Stimulated activated CD8-positive, alpha-beta memory T cell treated with anti-CD3 and anti-CD28 coated beads, Interleukin-7, amount 100 ng/mL, for 4 hours (primary cell): ENCODE measurements at places on chromosomes 7 and 10.

DNA sequence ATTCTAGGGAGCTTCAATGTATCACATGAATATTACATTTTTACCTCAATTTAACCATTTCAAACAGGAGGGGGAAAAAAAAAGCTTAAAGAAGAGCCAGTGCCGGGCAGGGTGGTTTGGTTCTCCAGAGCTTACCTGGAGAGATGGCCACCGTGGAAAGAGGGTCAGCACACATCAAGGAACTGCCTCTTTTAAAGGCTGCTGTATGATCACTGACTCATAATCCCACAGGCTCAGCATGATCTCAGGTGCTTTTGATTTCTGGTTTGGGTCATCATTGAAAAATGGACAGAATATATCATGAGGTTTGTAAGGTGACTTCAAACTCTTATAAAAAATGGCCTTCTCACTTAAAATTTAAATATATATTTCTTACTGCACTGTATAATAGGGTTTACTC lies 67.5 kb upstream of the MDFIC start:
- no peak for DNase-seq

GRCh38 chr10:61284222-61284890 lies 168.8 kb downstream of the TMEM26 start:
- no peak for DNase-seq

DNA sequence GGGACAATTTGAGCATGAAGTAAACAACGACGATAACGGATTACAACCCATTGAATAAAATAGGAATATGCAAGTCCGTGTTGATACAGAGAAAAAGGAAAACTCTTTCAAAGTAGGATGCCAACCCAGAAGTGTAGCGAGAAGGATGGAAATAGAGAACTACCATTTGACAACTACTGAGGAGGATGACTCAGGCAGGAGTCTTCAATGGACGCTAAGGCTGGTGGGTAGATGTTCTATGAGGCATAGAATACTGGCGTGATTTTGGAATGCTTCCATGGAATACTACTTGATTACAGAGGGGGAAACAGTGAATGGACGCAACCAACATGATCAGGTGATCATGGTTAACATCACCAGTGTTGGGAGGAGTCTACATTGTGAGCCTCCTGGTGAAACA lies 828 bp upstream of the CFAP70 start:
- DNase-seq: no peak

- DNase-seq: no peak
Observed at GRCh38 chr7:76023002-76023401, 24.8 kb downstream of the STYXL1 start.

DNA sequence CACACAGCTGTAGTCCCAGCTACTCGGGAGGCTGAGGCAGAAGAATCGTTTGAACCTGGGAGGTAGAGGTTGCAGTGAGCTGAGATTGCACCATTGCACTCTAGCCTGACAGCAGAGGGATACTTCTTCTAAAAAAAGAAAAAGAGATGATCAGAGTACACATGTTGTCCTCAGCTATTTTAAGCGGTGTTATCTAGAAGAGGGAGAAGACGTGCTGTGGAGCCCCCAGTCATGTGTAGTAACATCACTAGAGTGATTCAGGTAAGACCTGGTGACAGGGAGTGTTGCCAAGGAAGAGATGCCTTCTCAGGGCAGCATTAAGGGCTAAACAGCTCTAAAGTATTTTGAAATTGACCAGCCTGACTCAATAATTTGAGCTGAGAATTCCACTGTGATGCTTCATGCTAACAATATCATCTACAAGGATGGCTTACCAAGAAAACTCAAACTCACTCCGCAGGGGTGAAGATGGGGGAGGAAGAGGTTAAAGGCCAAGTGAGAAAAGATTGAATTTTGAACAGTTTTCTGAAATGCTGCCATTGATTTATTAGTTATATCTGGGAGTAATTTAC lies 97.4 kb downstream of the KLF6 start:
- DNase-seq: no peak

DNA sequence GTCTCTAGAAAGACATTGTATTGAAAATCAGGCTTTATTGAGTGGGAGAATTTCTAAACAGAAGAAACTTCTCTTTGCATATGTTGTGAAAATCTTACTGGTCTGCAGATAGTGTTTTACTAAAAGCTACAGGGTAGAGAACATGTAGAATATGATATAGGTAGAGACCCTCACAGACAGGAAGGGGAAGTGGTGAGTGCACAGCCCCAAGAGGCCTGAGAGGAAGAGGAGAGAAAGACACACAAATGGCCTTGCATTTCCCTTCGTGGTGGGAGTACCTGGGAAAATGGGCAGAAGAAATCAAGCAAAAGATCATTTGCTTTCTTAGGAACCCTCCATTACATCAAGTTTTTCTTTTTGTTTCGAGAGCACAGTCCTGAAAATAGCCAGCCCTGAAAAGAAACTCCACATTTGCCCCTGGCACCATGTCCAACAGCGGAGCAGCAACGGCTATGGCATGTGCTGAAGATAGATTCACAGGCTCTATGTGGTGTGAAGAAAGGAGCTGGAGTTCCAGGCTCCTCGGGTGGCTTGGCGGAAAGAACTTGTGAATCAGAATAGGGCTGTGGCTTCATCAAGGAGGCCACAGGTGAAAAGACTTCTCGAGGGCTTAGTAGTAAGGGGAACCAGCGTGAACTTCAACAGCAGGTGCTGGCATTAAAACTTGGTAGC lies 143.5 kb downstream of the CALCR start:
- no peak for DNase-seq

- no peak for DNase-seq
Observed at GRCh38 chr10:17561111-17561510, 56.1 kb downstream of the HACD1 start.

- DNase-seq: no peak
Observed at GRCh38 chr7:135233570-135233969, at the start of gene STRA8. Gene STRA8, plus strand, starts transcription at chr7:135233838. Its CDS starts 6,687 bp downstream, at chr7:135240525.

- no peak for DNase-seq
Observed at GRCh38 chr7:33998476-33998875, 93.1 kb downstream of the BMPER start.

- no peak for DNase-seq
Observed at GRCh38 chr7:30202671-30203070, 67.9 kb downstream of the MTURN start.

- no peak for DNase-seq
Observed at GRCh38 chr10:101812606-101813005, 5.6 kb downstream of the OGA start.

DNA sequence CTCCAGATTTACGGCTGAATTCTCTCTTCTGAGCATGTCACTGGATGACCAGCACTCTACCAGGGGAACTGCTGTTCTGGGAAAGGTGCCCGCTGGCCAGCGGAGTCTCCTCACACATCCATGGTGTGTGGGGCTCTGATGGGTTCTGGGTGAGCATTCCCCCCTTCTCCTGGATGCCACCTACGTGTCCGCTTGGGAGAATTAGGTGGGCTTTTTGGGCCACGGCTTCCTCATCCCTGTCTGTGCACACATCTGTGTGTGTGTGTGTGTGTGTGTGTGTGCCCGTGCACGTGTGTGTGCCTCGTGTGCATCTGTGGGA lies 163.0 kb downstream of the DNAJB6 start:
- DNase-seq: no peak

DNA sequence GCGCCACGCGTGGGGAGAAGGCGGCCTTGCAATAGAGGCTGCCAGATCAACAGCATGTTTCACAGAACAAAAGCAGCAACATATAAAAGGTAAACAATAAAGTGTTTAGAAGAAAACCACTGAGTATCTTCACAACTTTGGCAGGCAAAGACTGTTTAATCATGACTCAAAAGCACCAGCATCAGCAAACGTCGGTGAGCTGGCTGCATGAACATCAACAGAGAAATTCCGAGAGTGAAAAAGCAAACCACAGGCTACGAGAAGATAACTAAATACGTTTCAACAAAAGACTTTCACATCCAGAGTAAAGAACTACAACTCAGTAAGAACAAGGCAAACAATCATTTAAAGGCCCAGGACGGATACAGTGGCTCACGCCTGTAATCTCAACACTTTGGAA lies 172.0 kb downstream of the MAD1L1 start:
- no peak for DNase-seq

DNA sequence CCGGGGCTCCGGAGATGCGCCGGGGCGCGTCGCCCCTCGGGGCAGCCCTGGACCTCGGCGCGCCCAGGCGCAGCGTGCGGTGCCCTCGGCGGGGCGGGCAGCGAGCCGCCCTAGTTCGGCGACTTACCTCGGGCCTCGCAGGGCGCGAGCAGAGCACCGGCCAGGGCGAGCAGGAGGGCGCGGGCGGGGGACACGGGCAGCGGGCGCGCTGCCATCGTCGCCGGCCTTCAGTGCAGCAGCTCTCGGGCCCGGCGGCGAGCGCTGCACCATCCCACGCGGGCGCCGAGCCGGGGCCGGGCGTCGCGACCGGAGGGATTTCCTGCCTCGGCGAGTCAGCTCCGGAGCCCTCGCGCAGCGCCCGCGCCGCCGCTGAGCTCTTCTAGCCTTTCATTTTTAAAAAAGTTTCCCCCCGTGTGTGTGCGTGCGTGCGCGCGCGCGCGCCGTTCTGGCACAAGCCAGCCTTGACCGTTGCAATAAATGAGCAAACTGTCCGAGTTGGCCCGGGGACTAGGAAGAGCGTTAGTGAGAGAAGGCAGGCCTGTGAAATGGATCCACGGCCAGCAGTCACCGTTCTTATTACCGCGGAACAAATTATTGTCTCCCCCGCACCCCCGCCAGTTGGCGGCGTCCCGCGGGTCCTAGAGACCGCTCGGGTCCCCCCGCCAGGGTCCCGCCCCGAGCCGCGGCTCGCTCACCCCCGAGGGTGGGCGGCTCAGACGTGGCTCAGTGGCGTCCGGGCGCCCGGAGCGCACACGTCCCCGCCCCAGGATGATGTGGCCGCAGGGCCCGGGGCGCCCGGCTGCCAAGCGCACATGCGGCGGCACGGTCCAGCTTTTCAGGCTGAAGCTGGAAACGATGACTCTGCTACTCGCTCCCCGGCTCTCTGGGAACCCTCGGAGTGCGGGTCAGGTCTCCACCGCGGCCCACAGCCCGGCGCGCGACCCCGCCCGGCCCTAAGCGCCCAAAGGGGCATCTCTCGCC lies at the start of gene ADAM12:
Gene ADAM12, minus strand, starts transcription at position 547 of the 981 bp plus-strand sequence. Its CDS starts 332 bp downstream, at position 215.
- DNase-seq: no peak

- DNase-seq: no peak
Observed at GRCh38 chr10:24984906-24985305, 31.1 kb downstream of the ENKUR start.

GRCh38 chr7:140391634-140392033 lies 6.7 kb downstream of the SLC37A3 start:
- no peak for DNase-seq

GRCh38 chr10:79979976-79980687 lies 31.2 kb upstream of the SFTPD start:
- no peak for DNase-seq

DNA sequence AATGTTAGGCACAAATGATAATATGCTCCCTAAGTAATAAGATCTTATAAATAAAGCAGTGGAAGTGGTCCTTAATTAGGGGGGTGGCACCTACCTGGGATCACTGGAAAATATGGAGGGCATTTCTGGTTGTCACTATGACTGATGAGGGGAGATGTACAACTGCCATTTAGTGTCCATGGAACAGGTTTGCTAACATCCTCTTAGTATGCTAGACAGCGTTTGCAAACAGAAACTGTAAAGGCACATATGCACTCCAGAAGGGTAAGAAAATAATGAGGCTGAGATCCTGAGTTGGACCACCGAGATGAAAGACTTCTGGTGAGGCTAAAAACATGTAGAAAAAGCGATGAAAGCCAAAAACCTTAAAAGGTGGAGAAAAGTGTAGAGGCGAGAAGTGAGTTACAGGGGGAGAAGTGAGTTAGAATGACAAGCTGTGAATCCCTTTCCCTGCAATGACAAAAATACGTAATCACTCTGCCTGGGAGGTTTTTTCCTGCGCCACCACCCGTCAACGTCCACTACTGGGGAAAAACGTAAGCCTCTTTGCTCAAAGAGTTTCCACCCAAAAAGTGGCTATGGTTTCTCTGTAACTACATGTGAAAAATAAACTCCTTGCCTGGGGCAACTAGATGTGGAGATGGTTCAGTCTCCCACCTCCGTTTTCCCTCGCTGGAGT lies 767 bp downstream of the KRIT1 start:
- peak; percentile 2 for DNase-seq

DNA sequence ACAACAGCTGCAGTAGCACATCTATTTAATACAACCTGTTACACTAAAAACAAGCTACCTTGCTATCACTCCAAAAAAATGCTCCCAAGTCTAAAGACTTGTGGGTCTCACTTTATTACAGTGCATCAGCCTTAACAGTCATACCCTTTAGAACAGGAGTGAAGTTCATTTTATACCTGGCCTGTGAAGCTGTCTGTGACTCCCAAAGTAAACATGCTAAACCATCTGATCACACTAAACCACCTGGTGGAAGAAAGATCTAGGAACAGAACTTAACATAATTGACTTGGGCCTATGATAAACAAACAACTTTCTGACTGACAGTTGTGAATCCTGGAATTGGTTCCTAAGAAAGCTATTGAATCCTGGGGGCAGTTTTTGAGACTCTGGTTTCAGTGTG lies 80.9 kb upstream of the ATP6V0A4 start:
- no peak for DNase-seq

GRCh38 chr10:64830869-64831268 lies 1309.7 kb downstream of the REEP3 start:
- DNase-seq: no peak

- no peak for DNase-seq
Observed at GRCh38 chr10:60572511-60573194, 183.0 kb upstream of the ANK3 start.

DNA sequence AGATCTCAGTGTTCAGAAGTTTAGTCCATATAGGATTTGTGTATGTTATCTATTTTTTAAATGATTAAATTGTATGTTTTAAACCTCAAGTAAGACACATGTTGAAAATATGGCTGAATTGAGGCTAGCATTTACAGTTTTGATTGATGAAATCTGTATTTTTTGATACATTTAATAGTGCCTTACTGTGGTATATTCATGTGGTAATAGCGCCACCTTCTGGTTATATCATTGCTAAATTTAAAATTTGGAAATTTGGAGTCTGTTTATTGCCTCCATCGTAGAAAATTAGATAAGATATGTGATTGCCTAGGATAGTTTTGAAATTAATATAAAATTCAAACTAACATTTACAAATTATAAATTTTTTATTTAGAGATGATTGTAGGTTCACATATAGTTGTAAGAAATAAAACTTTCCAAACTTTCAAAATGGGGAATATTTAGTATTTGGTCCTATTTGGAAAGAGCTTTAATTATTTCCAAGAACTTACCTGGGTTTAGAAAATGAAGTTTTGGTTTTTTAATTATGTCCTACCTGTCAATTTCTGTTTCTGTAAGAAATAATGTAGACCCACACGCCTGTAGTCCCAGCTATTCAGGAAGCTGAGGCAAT lies 19.1 kb upstream of the ARMS2 start:
- no peak for DNase-seq

DNA sequence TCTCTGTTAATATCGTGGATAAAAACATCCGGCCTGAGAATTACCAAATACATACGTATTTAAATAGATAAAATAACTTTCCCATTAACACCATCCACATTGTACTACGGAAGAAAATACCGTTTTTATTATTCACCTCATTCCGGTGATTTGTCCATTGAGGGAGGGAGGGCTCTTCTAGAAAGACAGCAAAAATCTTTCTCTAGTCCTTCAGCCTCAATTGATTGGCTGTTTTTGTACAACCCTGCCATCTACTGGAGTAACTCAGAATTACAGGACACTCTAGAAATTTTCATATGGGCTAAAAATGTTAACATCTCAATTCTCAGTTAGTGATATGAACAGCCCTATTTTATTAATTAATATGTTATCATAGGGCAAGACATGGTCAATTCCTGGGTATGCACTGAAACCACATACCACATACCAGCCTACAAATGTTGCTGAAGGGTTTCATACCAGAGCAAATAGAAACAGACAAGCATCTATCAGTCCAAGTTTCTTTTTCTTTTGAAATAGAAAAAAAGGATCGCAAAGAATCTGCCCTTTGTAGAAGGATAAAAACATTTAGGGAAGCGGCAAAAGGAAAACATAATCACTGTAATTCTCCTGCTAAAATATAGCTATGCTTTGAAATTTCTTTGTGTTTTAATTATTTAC lies 55.8 kb upstream of the CDCA7L start:
- DNase-seq: no peak
